Activated T-helper 2 cell treated with anti-CD3 and anti-CD28 coated beads, Interferon-gamma antibody, Interleukin-2, Interleukin-4, amounts not matched to agents 10 μg/mL and 5 μg/mL and 100 μg/mL, durations not matched to agents 14 hours and 24 hours and 36 hours (primary cell): ENCODE measurements at places on chromosomes 6 and 20. TPM values are rescaled to one million over a fixed set of nuclear protein-coding genes. Genes with fewer than 3 reads are reported as not detected.

- H3K4me1 ChIP-seq = no peaks in the 10 kb centered on the region
- H3K27ac ChIP-seq = no peak overlapping the region
- H3K36me3 ChIP-seq = no peaks in the 10 kb centered on the region
- H3K27me3 ChIP-seq = no peaks in the 10 kb centered on the region
- no peak overlapping the region for H3K4me3 ChIP-seq
- DNase-seq = no peak
Measured at GRCh38 chr6:113292646-113293422, 564.3 kb upstream of the MARCKS start.

DNA sequence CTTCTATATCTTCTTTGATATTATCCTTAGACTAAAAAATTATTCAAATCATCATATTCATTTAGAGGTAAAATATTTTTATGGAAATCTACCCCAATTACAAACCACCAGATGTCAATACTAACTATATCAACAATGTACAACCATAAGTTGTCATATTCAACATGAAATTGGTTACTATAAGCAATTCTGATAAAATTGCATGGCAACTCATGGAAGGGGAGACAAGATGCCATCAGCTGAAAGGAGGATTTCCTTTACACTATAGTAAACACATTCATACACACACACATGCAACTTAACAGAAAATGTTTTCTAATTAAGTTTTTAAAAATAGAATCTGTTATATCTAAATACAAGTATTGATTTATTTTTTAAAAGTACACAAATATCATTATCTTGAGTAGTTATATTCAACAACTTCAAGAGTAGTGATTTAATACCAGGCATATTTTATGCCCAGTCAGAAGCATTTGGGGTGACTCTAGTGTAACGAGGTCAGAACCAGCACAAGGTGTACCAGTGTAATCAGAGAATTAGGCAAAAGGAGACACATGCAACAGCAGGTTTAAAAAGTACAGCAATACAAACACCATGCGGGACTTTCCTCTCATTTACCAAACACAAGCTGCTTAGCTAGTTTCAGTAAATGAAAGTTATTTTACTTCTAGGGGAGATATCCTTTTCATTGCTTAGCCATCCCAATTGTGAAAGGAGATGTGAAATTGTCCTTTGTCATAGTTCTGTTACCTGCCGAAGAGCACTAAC, 1.0 kb downstream of the FILIP1 start:
- no peak overlapping the region for H3K27ac ChIP-seq
- no peak overlapping the region for H3K4me3 ChIP-seq
- H3K4me1 ChIP-seq = peaks cover 16% of the 10 kb centered on the region
- no peaks in the 10 kb centered on the region for H3K36me3 ChIP-seq
- no peak for DNase-seq

- DNase-seq = no peak
- H3K36me3 ChIP-seq = peaks cover 9% of the 10 kb centered on the region
- H3K4me1 ChIP-seq = peaks cover 5% of the 10 kb centered on the region
- H3K27me3 ChIP-seq = no peaks in the 10 kb centered on the region
Measured at GRCh38 chr6:38021029-38021428, 201.5 kb downstream of the ZFAND3 start.

DNA sequence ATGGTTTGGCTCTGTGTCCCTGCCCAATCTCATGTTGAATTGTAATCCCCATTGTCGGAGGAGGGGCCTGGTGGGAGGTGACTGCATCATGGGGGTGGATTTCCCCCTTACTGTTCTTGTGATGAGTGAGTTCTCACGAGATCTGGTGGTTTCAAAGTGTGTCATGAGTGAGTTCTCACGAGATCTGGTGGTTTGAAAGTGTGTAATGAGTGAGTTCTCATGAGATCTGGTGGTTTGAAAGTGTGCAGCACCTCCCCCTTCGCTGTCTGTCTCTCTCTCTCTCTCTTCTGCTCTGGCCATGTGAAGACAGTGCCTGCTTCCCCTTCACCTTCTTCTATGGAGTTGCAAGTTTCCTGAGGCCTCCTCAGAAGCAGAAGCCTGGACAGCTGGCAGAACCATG, 87.6 kb downstream of the MYLK4 start:
- no peaks in the 10 kb centered on the region for H3K36me3 ChIP-seq
- peaks cover 3% of the 10 kb centered on the region for H3K4me1 ChIP-seq
- H3K27me3 ChIP-seq = no peaks in the 10 kb centered on the region
- H3K27ac ChIP-seq = no peak overlapping the region

GRCh38 chr20:24560571-24561491, 91.4 kb downstream of the SYNDIG1 start:
- no peaks in the 10 kb centered on the region for H3K27me3 ChIP-seq
- no peak for DNase-seq
- no peak overlapping the region for H3K27ac ChIP-seq
- H3K36me3 ChIP-seq = no peaks in the 10 kb centered on the region

DNA sequence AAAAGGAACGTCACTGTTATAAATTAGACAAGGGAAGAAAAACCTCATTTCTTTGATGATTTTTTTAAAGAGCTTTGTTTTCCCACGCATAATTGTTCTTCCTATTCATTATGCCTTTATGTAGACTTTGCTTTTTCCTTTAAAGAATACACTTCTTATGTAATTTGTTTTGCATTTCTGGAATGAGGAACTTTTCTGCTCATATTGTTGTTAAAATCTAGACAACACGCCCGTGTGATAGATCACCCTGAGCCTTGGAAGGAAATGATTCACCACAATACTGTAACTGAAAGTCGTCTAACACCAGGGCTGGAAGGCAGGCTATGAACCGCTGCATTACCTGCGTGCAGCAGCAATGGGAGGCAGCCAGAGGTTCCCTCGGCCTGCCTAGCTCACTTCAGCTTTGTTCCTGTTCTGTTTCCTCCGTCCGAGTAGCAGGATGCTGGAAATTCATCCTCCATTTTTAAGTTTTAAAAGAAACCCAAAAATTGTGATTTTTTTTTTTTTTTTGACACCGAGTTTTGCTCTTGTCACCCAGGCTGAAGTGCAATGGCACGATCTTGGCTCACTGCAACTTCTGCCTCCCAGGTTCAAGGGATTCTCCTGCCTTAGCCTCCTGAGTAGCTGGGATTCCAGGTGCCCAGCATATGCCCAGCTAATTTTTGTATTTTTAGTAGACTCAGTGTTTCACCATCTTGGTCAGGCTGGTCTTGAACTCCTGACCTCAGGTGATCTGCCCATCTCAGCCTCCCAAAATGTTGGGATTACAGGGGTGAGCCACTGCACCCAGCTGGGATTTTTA, 49.6 kb upstream of the ZNF217 start:
- H3K36me3 ChIP-seq = no peaks in the 10 kb centered on the region
- H3K4me1 ChIP-seq = peaks cover 33% of the 10 kb centered on the region
- peak overlapping the region; percentile 95 for H3K27ac ChIP-seq

DNA sequence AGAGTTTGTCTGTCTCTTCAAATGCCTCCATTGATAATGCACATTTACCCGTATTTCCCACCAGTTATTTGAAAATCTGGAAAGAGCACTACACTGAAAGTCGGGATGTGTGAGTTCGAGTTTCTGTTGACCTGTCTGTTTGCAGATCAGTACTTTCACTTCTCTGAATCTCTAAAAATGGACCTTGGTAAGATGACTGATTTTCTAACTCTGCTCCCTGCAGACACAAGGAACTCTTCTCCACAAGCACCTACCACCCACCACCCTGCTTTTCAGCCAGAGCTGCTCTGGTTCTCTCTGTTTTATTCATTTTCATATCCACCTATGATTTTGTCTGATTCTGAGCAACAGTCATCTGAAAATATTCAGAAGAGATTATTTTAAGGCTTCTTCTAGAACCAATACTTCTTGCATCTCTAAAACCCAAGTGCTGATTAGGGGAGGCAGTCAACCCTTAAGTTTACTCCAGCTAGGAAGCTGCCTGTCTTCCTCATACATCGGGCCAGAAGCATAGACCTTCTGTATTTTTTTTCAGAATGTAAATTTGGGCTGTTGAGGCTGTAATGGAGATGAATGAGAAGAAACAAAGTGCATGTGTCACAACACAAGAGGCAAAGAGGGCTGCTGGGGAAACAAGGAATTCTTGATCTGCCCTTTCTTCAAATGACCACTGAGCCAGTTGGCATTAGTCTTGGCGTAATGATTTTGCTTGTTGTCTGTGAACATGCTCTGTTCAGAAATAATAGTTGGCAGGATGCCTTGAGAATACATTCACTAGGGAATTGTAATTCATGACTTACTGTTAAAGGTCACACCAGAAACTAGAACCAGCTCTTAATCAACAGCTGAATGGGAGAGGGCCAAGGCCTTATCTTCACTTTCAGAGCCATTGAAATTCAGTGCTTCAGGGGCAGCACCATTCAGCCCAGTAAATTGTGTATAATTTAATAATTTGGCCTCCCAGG, 85.4 kb upstream of the MYLIP start:
- peaks cover 14% of the 10 kb centered on the region for H3K4me1 ChIP-seq
- no peak for DNase-seq
- H3K36me3 ChIP-seq = no peaks in the 10 kb centered on the region

DNA sequence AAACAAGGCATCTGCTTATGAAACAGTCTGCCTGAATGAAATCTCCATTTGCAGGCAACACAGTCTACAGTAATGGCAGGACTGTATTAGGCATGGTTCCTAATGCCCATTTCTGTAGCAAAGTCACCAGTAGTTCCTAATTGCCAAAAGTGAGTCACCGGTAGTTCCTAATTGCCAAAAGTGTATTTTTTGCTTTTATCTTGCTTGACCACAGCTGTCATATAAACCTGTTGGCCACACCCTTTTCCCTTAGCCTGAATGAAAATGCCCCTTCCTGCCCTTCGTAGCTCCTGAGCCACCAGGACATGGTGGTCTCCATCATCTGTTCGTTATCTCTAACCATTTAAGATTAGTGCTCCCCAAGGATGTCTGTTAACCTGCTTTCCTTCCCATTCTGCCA, 34.5 kb downstream of the MTHFD1L start:
- no peaks in the 10 kb centered on the region for H3K27me3 ChIP-seq
- H3K4me3 ChIP-seq = no peak overlapping the region
- H3K27ac ChIP-seq = no peak overlapping the region

MATN4 gene
- 0.39 and 0.64 TPM in 2 replicates for total RNA-seq

SLC44A4 gene
- 0.18 TPM in 1 of 2 replicates, not detected in the other for total RNA-seq

PTCRA gene
- not detected in 2 replicates for total RNA-seq

RAD21L1 gene
- 0.32 TPM in 1 of 2 replicates, not detected in the other for total RNA-seq

EBF4 gene
- 6.0 and 10.5 TPM in 2 replicates for total RNA-seq

PCMT1 gene
- total RNA-seq = 112 TPM in 2 replicates

ZSCAN23 gene
- 0.48 and 0.50 TPM in 2 replicates for total RNA-seq
